Activated CD8-positive, alpha-beta memory T cell treated with anti-CD3 and anti-CD28 coated beads, Interleukin-2, amount 10 ng/mL, durations not matched to agents 7 days and 5 days (primary cell): ENCODE measurements at places on chromosomes 1 and 21.

DNA sequence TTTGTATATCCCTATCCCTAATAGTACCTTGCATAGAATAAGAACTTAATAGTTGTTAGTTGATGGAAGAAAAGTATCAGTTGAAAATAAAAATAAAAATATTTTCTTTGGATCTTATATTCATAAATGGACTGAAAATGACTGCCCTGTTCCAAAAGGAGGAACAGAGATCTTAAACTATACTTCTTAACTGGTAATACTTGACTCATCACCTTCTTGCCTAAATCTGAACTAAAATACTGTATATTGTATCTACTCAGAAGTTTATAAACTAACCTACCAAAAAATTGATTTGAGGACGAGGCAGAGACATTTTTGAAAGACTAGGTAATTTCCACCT, 178.8 kb downstream of the SYT2 start:
- H3K36me3 ChIP-seq, result no peaks in the 10 kb centered on the region
- H3K27me3 ChIP-seq, result no peaks in the 10 kb centered on the region
- H3K4me3 ChIP-seq, result no peak overlapping the region
- H3K27ac ChIP-seq, result no peak overlapping the region

GRCh38 chr21:39911286-39912199, 44.3 kb downstream of the PCP4 start:
- no peak overlapping the region for H3K27ac ChIP-seq
- no peak overlapping the region for H3K4me3 ChIP-seq
- H3K27me3 ChIP-seq, result no peaks in the 10 kb centered on the region
- no peaks in the 10 kb centered on the region for H3K4me1 ChIP-seq
- H3K36me3 ChIP-seq, result no peaks in the 10 kb centered on the region
- DNase-seq, result no peak

DNA sequence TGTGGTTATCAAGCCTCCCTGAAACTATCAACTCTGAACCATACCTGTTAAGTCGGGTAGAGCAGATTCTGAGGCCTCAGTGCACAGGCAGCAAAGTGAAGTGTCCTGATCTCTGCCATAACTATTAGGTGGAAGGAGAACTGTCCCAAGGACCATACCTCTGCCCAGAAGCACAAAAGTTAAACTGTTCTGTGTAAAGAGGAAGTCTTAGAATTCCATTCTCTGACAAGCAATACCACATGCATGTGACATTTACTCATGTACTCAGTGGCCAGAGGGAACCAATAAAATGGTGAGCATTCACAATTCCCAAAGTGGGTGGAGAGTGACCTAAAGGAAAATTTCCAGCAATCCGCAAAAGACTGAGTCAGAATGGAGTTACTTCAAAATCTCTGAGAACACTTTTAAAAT, 61.0 kb downstream of the TOR3A start:
- no peak overlapping the region for H3K4me3 ChIP-seq
- peaks cover 16% of the 10 kb centered on the region for H3K4me1 ChIP-seq

DNA sequence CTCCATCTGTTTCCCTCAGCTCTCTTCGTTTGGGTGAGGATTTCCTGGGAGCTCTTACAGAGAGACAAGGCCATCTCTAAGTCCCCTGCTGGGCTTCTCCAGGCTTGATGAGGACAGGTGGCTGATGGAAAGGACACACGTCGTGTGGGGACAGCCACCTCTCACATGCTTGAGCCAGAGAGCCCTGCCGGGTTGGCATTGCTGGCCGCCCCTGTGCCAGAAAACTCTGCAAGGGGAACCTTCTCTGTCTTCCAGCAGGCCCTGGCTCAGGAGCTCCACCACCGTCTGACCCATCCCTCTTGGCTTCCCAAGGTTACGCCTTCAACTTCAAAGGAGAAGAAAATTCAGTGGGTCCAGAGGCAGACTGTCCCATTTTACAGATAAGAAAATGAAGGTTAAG, 82.8 kb downstream of the CASZ1 start:
- peaks cover 4% of the 10 kb centered on the region for H3K27me3 ChIP-seq
- no peak overlapping the region for H3K4me3 ChIP-seq
- H3K27ac ChIP-seq, result no peak overlapping the region
- H3K4me1 ChIP-seq, result no peaks in the 10 kb centered on the region
- no peak for DNase-seq

GRCh38 chr1:43454270-43455011, 710 bp upstream of the HYI start:
- peaks cover 11% of the 10 kb centered on the region for H3K4me1 ChIP-seq
- H3K27ac ChIP-seq, result peak overlapping the region; percentile 78
- H3K27me3 ChIP-seq, result peaks cover 48% of the 10 kb centered on the region
- peak; percentile 78 for DNase-seq

DNA sequence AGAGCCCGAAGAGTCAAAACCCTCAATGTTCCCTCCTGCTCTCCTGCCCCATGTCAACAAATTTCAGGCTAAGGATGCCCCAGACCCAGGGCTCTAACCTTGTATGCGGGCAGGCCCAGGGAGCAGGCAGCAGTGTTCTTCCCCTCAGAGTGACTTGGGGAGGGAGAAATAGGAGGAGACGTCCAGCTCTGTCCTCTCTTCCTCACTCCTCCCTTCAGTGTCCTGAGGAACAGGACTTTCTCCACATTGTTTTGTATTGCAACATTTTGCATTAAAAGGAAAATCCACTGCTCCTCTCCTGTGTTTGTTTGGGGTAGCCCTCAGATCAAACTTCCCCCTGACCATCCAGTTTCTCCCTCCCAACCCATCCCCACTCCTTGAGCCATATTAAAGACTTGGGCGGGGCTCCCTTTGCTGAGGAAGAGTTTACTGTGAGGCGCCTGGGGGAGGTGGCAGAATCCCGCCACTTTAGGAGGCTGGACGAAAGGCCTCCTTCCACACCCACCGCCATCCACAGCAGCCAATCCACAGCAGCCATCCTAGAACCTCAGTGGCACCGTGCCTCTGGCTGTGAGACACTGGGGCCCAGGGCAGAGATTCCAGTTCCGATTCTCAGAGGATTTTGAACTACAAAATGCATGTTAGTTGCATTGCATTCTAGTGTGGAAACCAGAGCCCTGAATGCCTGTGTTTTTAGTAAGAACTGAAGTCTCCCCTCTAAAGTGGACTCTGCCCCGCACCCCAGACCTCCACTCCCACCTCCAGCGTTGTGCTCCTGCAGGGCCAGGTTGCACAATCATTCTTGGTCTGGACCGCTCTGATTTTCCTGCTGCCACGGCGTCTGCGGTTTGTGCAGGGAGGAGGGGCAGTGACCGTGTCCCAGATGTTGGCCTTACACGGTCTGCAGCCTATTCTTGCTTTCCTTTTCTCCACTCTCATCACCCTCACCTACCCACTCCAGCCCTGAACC, 3.0 kb downstream of the OLFML3 start:
- no peaks in the 10 kb centered on the region for H3K36me3 ChIP-seq
- H3K27ac ChIP-seq, result no peak overlapping the region
- no peaks in the 10 kb centered on the region for H3K27me3 ChIP-seq
- H3K4me1 ChIP-seq, result peaks cover 18% of the 10 kb centered on the region
